ENCODE measurements at places on chromosomes 1 and 21.
A peak's percentile ranks its signal among the peaks of the same experiment; 100 is the strongest.

- DNase-seq: peak; percentile 80
These were observed 71.5 kb downstream of the SMYD3 start for GRCh38 chr1:246435421-246436041.

DNA sequence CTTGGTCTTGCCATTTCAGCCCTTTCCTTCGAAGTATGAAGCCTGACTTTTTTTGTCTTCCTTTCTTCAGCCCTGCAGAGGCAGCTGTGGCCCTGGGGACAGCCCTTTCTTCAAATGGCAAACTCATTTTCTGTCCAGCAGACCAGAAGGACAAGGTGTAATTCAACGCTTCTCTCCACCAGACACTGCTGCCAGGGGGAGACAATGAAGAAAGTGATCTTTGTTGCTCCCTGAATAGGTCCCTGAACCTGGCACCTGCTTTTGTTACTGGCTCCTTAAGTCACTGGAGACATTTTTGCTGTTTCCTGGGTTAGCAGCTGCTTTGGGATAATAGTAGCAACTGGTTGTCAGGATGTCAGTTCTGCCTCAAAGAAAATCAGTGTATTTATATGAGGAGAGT lies 50.8 kb upstream of the MACF1 start:
- no peak for DNase-seq

- DNase-seq: no peak
These were observed 34.1 kb downstream of the COL11A1 start for GRCh38 chr1:103074224-103074623.

DNA sequence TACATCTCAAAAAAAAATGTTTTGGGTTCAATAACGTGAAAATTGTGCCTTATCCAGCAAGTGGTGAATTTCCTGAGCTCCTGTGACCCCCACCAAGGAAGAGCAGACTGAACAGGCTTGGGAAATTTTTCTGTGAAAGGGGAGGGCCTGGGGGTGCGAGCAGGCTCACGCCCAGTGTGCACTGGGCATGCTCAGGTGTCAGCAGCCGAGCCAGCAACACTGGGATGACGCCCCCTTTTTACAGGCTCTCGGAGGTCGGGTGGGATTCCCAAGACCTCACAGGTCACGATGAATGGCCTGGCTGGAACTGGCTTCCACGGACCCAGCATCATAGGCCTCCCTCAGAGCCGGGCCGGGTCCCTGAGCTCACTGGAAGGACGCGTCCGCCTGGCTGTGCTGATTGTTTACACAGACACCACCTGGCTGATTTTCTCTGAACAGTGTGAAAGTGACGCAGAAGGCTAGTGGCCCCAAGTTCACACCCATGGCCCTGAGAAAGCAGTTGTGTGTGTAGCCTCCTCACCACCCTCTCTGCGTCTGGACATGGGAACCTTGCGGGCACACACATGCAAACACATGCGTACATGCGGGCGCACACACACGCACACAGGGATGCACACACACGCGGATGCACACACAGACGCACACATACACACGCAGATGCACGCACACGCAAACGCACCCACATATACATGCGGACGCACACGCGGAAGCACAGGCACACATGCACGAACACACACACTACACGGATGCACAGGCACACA lies 9.2 kb downstream of the CSTB start:
- no peak for DNase-seq

DNA sequence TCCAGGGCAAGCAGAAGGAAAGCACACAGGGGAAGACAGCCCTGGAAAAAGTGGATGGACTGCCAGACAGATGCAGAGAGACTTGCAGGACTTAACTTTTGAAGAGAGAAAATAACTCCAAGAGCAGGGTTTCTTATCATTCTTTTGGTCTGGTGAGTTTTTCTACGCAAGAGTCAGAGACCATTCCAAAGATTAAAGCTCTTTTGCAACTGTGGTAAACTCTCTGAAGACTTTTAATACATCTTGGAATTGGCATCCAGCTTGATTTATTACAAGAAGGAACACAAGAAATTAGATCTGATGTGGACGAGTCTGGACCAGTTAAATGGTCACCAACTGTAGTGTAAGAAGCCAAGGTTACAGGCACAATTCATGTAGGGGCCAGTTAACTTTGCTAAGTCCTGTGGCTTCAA lies 153.4 kb downstream of the SIPA1L2 start:
- DNase-seq: peak; percentile 94

- DNase-seq: no peak
These were observed 46.5 kb downstream of the ZNHIT6 start for GRCh38 chr1:85661767-85662166.
